Hematopoietic multipotent progenitor cell treated with erythropoietin and hydrocortisone succinate and interleukin-3 and kit ligand, for 17 days (in vitro differentiated cells): ENCODE measurements at places on chromosomes 6 and 20.

GRCh38 chr6:1577896-1578745, 31.6 kb upstream of the FOXC1 start:
- DNase-seq, result no peak

DNA sequence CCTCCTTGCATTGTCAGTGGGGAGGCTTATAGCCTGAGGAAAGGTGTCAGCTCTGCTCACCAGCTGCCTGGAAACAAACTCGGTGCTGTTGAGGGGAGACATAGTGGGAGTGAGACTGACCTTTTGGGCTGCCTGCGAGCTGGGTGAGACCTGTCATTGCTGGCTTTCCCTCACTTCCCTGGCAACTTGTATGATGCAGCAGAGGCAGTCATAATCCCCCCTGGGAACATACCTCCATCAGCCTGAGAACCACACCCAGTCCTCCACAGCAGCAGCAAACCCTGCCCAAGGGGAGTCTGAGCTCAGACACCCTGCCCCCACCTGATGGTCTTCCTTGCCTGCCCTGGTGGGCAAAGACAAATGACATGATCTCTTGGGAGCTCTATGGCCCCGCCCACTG, 521.2 kb upstream of the IMPG1 start:
- DNase-seq, result no peak

DNA sequence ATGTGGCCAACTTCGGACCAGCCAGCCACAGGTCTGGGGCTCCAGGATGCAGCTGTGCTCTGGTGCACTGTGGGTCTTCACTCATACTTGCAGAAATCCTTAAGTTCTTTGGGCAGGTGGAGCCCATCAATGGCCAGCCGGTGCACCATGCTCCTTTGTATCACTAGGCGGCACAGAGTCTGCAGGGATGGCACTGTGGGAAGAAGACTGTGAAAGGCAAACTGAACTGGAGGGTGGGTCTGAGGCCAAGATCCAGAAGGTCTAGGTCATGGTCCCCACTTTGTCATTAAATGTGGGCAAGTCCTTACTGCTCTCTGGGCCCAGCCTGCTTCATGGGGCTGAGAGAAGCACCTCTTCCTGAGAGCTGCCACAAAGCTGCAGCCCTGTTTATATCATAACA, 1.3 kb upstream of the SPATA25 start:
- DNase-seq, result no peak

DNA sequence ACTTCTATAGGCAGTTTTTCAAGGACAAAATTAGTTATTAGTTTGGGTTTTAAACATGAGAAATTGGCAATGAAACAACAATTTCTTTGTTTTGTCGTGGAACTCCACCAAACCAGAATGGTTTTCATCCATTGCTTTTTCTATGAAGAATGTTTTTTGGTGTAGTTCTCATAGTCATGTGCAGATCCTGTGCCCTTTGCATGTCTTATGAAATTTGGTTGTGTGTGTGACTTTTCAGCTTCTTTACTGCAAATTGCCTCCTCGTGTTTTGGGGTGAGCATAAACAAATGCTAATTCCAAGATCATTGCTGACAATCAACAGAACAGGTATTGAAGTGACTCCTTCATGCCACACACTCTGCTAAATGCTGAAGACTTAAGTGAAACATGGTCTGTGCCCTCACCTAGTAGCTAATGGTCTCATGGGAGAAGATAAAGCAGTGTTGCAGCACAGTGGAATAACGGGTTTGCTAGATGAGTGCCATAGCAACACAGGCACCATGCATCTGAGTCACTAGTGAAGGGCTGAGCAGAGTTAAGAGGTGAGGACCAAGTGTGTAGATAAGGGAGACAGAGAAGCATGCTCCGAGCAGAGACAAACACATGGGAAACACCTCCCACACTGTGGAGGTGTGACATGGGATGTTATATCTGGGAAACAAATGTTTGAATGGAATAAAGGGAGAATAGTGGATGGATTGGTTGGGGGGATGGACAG, 120.0 kb downstream of the SLC16A10 start:
- no peak for DNase-seq

DNA sequence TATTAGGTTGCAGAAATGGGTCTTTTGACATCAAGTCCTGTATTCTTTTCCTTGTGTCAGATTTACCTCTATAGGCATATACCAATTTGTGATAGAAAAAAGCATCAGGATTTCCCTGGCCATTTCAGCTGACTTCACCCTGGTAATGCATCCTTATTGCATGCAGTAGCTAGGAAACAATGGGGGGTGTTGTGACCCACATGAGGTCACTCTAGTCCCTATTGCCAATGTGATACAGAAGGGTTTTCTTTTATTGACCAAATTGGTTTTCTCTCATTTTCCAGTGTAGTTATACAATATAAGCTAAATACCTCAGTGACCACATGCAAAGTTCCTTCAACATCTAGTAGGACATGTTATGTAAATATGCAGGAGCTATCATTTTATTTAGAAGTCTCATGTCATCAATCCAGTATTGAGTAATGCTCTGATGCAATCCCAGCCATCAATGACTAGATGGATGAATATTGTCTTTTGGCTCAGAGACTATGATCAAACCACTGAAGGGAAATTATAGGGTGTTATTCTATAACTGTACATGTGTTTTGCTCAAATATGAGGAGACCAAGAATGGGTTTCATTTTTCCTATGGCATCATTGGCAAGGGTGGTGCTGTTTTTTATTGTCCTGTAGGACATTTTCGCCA, 177.7 kb downstream of the KLHL32 start:
- no peak for DNase-seq

DNA sequence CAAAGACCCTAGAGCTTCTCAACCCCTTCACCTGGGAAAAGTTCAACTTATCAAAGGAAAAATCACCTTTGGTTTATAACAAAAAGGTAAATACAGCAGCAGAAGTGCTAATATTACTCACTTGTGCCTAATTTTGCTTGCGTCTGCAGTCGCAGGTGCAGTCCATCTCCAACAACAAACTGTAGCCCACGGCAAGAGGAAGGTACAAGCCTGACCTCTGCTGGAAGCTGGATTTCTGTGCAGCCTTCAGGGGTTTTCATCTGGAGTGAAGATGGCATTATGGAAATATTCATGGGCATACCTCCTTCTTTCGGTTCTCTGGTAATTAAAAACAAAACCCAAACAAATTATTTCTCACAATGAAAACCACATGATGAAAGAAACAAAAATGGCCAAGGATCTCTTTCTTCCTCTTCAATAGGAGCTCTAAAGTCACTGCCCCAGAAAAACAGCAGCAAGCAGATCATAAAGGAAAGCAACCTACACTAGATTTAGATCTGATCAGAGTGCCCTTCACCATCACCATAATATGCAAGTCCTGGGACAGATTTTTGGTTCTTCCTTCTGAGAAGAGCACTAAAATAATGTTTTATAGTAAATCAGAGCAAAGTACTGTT, 7.8 kb downstream of the UBE3D start:
- peak; percentile 26 for DNase-seq

DNA sequence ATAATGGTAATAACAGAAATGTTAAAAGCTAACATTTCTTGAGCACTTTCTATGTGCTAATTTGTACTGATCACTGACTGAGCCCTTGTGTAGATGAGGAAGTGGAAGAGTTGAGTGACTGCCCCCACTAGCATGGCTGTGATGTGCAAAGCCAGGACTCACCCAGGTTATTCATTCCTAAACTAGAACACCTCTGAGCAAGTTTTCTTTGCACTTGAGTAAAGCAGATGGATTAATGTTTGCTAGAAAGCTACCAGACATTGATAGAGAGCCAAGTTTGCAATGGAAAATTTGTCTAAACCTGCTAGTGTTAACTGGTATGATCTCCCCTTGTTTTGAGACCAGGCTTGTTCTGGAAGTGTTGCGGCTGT, 467.4 kb upstream of the PLCB4 start:
- no peak for DNase-seq

DNA sequence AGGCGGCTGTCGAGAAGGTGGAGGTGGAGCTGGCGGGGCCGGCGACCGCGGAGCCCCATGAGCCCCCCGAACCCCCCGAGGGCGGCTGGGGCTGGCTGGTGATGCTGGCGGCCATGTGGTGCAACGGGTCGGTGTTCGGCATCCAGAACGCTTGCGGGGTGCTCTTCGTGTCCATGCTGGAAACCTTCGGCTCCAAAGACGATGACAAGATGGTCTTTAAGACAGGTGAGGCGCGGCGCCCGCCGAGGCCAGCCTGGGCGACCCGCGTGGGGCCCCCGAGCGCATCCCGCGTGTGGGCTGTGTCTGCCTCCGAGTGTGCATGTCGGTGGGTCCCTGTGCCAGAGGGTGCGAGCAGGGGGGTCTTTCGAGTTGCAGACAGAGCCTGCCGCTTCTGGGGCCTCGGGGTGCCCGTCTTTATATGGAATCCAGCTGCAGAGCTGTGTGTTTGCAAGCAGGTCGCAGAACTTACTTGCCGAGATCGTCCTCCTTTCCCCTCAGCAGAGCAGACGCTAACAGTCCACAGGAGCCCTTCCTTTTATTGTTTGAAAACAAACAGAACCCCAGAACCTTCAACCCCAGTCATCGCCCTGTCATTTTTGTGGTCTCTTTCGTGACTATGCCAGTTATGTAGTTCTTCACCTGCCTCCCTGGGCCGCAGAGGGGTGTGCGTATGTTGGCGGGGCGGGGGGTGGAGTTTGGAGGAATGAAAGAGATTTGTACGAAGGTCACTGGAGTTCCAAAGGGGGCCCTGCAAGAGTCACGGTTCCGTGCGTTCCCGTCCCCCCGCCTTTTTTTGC, 766 bp downstream of the SLC16A10 start:
- DNase-seq, result no peak

- DNase-seq, result no peak
These were observed 43.0 kb upstream of the CCND3 start for GRCh38 chr6:41984623-41985022.

DNA sequence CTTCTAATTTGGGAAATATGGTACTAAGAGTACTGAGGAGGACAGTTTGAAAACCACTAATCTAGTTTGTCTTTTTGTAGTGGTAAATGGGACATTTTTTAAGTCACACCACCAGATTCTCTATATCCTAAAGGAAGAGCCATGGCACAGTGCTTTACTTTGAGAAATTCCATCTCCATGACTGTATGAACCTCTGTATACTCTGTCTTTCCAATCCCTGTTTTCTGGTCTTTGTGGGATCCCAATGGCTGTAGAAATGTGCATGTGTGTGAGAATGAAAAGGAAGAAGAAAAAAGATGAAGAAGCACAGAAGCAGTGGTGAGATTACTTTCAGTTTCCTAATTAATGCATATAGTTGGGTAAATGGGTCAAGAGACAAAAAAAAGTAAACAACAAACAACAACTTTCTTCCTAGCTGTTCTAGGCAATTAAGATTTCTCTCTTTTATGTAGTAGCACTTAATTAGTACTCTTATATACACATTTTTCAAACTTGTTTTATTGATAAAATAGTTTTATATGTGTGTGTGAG, 141.2 kb upstream of the HCRTR2 start:
- DNase-seq, result no peak

- peak; percentile 64 for DNase-seq
These were observed 691 bp downstream of the ASF1A start for GRCh38 chr6:118894425-118895260.

GRCh38 chr6:128597004-128597403, 76.6 kb upstream of the PTPRK start:
- DNase-seq, result no peak

DNA sequence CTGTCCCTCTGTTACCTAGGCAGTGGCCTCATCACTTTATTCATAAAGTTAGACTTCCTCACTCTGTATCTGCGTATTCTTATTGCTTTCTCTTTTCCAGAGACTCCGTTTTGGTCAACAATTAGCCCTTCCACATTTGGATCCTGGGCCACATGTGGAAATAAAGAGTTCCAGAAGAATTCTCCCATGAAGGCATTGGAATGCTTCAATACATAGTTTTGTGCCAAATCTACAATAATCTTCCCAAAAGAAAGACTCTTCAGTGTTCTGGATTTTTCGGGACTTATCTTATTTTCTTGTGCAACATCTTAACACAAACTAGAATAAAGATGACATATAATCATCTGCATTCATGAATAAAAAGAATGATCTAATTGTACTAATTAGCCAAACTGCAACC, 187.7 kb upstream of the BMP2 start:
- no peak for DNase-seq

- DNase-seq, result no peak
These were observed 26.9 kb downstream of the ANKEF1 start for GRCh38 chr20:10061641-10062040.

DNA sequence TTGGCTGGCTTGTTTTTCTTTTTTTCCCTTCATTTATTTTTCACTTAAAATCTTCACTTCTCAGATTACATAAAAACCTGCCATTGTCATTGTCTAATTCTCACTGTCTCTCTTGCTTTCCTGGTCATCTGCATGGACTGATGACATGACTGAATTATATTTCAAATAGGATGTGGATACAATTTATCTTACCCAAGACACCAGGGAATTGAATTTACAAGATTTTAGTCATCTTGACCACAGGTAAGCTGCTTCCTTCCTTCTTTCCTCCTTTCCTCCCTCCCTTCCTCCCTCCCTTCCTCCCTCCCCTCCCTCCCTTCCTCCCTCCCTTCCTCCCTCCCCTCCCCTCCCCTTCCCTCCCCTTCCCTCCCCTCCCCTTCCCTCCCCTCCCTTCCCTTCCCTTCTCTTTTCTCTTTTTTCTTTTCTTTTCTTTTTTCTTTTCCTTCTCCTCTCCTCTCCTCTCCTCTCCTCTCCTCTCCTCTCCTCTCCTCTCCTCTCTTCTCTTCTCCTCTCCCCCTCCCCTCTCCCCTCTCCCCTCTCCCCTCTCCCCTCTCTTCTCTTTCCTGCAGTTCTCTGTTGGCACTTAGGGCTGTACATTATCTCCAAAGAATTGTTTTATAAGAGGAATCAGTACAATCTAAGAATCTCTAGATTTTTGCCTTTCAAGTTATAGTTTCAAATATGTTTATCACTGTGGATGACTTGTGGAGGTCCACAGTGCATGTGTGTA, 171.5 kb downstream of the CARMIL1 start:
- DNase-seq, result no peak

GRCh38 chr20:2195614-2196013, 94.0 kb downstream of the STK35 start:
- no peak for DNase-seq

GRCh38 chr6:64294034-64294433, 658.4 kb downstream of the PHF3 start:
- no peak for DNase-seq

DNA sequence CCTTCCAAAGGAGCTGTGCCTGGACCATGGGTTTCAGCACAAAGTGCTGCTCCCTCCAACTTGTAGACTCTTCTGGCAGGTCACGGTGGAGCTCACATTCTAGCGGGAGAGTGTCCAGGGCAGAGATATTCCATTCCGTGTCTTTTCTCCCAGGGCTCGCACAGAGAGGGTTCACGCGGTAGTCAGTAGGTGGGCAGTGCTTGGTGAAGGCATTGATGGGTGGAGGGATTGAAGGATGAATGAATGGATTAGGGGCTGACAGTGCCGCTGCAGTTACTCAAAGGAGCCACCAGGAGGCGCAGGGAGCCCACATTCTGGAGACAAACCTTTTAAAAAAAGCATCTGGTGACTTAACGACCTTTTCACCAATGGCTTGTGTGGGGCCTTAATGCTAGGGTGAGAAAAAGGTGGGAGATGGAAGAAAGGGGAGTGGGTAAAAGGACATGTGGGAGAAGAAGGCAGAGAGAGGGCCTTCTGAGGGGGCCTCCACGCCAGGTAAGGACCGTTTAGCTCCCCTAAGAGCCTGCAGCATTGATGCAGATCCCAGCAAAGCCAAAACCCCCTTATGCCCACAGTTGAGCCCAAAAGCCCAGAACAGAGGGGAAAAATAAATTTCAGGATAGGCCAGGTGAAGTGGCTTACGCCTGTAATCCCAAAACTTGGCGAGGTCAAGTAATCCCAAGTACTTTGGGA, 17.5 kb upstream of the FAM110A start:
- peak; percentile 84 for DNase-seq

- DNase-seq, result no peak
These were observed 143.4 kb upstream of the PHACTR1 start for GRCh38 chr6:12572896-12573827.

- DNase-seq, result no peak
These were observed 7.2 kb downstream of the THBS2 start for GRCh38 chr6:169246445-169246844.
